ENCODE measurements at places on chromosomes 6 and 20.

DNA sequence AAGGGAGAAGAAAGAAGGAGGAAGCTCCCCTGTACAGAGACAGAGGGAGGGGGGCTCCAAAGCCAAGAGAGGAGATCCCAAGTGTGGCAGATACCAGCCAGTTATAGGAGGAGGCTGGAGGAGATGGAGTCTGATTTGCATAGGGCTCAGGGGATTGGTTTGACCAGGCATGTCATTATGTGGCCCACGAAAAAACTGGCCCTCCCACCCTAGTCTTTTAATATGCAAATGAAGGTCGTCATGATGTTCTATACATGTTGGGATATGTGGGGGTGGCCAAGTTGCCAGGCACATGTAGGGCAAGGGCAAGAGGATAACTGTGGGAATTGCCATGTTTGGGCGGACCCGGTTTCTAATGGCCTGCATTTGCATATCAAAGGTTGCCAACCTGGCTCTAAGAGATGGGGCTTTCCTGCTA is 17.6 kb upstream of the ZFP64 start:
- DNase-seq, result no peak

DNA sequence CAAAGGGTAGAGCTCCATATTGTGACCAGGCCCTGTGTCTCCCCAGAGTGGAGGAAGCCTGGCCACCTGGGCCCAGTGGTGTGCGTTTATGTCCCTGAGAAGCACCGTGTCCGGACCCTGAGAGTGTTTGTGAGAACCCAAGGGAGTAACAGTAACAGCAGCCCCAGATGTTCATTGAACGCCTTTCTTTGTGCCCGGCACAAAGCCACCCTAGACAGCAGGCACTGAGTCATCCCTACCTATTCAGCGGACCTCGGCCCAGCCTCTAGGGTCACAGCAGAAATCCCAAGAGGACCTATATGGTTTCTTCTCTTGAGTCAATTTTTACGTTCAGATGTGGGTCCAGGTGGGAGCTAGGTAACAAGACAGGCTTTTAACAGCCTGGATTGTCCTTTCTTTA is 24.5 kb downstream of the BCAS4 start:
- no peak for DNase-seq

DNA sequence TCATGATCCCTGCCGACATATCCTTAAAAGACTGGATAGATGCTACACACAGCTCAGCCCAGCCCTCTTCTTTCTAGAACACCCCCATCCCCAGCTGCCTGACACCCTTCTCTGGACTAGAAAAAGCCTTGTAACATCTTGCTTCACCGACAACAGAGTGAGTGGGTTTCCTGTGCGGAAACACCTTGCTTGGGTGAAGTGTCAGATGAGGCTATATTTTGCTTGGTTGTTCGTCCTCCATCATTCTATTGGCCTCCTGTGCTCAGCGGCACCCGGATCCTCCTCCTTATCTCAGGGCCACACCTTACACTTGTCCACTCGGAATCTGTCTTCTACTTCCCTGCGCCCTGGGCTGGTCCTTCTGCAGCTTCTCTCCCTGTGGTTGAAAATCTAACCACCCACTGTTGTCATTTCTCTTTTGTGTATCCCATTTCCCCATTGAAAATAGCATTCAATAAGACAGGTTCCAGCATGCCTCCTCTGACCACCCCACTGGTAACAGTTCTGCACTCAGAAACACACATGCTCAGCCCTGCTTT is 101.3 kb upstream of the MLN start:
- DNase-seq, result no peak

- DNase-seq, result no peak
Measured at GRCh38 chr20:53103124-53103523, 131.0 kb downstream of the TSHZ2 start.

DNA sequence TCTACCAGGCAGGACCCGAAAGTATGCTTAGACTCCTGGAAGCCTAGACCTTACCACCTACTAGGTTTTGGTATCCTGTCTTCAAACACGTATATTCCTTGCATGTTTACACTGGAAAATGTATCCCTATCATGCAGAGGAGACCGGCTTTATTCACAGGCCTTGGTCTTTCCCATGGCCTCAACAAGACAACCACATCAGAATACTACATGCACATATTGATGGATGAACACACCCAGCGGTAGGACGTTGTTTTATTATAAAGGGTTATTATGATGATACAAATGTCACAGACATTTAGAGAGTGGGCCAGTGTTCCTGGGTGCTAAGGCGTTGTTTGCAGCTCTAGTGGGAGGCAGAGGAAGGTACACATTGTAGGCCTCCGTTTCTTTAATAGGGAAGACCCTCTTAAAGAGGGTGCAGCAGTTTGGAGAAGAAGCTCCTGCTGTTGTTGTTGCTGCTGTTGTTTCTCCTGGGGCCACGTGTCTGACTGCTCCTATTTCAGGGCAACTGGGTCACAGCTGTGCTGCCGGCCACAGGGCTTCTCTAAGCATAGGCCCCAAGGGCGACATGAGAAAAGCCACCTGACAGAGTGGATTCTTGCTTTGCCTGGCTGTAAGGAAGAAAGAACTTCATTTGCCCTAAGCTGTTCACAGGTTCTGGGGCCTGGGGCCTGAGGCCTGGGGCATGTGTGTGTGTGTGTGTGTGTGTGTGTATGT is 98.3 kb upstream of the SASH1 start:
- no peak for DNase-seq

DNA sequence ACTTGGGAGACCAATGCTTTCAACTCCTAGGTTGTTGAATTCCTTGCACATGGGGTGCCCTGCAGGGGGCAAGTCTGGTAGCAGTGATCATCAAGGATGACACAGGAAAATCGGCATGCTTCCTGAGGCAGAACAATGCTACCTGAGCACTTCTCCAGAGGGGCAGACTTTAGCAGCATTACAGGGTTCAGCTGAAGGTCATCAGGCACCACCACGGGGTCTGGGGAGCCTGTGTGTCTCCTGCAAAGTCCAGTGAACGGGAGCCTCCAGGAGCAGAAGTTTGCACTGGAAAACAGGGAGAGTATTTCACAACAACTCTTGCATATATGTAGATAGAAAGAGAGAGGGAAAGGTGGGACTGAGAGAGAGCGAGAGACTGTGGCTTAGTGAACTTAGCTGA is 10.2 kb downstream of the VSX1 start:
- DNase-seq, result no peak

DNA sequence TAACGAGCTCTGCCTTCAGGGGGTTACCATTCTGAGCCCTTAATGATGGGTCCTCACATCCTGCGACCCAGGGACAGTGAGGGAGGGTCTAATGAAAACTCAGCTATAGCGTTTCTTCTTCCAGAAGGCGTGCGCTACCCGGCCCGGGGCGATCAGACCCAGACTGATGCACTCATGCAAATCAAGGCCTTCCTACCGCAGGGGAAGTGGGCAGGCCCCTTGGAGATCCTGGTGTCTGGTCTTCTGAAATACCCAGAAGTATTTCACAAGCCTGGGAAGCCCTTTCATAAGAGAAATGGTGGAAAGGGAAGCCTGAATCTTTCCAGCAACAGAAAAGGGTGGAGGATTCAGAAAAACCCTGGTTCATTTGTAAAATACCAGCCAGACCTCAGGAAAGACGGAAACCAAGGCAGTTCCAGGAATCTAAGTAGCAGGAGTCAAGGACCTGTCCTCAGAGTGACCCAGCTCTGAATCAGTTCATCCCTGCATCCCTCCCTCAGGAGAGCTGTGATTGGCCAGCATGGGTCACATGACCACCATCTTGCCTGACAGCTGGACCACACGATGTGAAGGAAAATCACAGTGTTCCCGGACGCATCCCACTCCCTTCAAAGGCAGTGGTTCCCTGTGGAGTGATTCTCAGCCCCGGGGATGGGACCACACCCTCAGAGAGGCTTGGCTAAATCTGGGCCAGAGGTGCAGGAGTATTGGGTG is 12.7 kb downstream of the BFSP1 start:
- DNase-seq, result no peak

DNA sequence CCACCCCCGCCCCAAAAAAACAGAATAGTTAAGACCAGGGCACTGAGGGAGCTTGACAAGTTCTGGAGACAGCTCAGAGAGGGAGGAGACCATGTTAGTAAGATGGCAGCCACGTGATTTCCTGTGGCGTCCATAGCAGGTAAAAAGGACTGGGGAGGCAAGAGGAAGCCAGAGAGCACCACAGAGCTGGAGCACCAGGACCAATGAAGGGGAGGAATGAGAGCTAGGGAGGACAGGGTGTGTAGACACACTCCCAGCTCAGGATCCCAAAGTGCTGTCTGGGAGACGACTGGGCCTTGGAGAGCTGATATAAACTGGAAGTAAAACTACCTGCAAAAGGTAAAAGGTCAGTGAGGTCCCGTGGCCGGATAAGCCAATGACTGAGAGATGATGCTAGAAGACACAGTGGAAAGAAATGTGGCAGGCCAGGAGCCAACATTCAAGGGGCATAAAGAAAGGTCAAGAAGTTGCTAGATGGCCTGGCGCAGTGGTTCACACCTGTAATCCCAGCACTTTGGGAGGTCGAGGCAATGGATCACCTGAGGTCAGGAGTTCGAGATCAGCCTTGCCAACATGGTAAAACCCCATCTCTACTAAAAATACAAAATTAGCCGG is 39.0 kb downstream of the SLC23A2 start:
- no peak for DNase-seq

All from stimulated activated CD4-positive, alpha-beta T cell treated with anti-CD3 and anti-CD28 coated beads, Interleukin-1b, Interleukin-23, amount 100 ng/mL, for 1 hour (primary cell).